Hippocampal formation (tissue), 2 donors: ENCODE measurements at places on chromosomes 1 and 21.

DNA sequence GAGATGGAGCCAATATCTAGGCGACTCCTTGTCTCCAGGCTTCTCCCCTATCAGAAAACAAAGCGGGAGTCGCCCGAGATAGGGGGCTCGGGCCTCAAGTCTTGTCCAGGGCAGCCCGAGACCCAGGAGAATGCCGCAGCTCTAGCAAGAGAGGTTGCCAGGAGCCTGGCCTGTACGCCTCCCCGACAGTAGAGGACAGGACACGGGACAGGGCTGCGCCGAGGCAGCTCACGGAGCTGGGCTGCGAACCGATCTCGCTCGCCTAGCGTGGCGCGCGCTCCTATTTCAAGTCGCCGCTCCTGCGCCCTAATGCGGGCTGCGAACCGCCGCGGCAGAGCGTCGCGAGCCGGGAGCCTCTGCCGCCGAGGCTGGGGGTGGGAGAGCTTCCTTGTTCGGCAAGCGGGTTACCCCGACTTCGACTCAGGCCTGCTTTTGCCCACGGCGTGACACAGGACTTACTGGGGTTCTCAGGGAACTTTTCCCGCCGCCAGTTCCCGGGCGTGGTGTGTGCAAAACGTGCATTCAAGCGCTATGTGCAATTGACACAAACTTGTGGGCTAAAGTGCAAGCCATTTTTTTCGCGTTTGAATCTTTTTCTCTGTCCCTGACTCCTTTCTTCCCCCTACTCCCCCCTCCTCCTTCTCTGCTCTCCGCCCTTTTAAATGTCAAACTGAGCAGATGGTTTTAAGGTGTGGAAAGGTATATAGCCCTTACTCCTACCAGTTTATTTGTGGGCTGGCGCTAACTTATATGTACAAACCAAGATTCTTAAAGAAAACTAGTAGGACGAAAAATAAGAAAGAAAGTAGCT, 2.4 kb upstream of the PROX1 start:
- DNase-seq, result no peak

DNA sequence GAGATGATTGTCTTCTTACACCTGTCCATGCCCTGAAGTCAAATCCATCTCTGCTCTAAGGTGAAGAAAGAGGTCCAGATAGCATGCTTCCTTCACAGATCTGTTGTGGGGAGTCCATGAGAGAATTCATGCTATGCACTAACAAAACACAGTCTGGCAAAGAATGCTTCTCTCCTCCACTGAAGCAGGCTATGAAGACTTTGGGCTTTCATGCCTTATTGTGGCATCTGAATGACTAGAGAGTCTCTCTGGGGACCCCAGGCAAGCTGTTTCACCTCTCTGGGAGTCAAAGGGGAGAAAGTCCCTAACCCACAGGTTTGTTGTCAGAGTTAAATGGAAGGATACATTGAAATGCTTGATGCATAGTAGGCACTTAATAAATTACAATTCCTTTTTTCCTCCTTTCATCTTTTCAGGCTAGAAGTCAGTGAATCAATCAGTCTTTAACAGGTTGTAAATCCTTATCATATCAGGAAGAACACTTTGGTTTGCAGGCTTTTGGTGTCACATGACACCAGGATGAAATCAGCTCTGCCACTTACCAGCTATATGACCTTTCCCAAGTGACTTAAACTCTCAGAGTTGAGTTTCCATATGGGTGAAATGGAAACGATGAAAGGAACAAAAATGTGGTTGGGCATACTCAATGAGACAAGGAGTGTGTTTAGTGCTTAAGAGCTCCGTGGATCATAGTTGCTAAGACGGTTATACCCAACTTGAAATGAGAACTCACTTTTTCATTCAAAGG, 200.1 kb upstream of the DAB1 start:
- DNase-seq, result no peak

- DNase-seq, result no peak
These were observed 131.4 kb upstream of the RAB4A start for GRCh38 chr1:229139331-229140118.

DNA sequence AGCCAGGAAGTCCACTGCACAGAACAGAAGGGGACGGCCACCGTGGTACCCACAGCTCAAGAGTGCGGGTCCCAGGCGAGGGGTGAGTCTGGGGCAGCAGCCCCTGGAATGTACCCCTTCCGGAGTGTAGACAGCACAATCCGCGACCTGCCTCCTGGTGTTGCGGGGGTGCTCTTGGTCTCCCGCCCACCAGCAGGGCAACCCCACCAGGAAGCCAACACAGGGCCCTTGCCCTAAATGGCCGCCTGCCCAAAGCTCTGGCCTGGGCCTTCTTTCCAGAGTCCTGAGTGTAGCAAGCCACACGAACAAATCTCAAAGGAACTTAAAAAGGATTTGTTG, 1.1 kb upstream of the SLC19A1 start:
- DNase-seq, result no peak

DNA sequence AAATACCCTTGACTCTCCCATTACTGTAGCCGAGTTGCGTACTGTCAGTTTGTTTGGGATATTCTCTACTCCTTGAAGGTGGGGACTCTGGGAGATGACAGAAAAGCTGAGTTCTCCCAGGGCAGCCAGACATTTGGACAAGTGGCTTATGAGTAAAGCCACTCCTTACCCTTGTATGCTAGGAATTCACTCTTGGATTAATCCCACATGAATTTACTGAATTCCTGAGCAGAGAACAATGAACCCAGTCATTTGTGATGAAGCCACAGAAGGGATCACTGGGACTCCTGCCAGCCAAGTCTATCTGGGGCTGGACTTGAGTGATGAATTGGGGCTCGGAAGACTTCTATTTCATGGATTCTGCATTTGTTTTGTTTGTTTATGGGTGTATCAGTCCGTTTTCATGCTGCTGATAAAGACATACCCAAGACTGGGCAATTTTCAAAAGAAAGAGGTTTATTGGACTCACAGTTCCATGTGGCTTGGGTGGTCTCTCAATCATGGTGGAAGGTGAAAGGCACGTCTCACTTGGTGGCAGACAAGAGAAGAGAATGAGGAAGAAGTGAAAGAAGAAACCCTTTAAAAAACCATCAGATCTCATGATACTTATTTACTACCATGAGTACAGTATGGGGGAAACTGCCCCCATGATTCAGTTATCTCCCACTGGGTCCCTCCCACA, 25.1 kb downstream of the C1orf116 start:
- no peak for DNase-seq

GRCh38 chr1:111656086-111657017, 36.8 kb downstream of the RAP1A start:
- peak; percentile 5 for DNase-seq

- no peak for DNase-seq
These were observed at the start of gene SH2D2A for GRCh38 chr1:156816561-156817328. Gene SH2D2A (minus strand): TSS chr1:156816848. CDS start chr1:156816708, 140 bp downstream.

DNA sequence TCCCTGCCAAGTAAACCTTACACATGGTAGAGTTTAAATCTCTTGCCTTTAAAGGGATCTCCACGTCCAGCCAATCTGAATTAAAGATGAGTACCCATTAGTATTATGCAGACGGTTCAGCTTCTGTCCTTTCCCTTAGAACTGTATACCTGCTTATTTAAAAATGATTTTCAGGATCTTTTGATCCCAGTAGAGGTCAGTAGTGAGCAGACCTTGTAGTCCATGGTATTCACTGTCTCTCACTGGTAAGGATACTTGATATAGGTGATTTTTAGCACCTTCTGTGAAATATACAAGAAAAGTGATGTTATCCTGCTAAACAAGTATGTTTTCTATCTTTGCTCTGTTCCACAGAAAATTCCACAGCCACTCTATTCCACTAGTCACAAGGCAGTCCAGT, 1211.6 kb upstream of the ADGRL4 start:
- no peak for DNase-seq

- DNase-seq, result no peak
These were observed 8.7 kb downstream of the SMG7 start for GRCh38 chr1:183480971-183481441.

- no peak for DNase-seq
These were observed 19.6 kb upstream of the CLCA4 start for GRCh38 chr1:86527306-86527705.

DNA sequence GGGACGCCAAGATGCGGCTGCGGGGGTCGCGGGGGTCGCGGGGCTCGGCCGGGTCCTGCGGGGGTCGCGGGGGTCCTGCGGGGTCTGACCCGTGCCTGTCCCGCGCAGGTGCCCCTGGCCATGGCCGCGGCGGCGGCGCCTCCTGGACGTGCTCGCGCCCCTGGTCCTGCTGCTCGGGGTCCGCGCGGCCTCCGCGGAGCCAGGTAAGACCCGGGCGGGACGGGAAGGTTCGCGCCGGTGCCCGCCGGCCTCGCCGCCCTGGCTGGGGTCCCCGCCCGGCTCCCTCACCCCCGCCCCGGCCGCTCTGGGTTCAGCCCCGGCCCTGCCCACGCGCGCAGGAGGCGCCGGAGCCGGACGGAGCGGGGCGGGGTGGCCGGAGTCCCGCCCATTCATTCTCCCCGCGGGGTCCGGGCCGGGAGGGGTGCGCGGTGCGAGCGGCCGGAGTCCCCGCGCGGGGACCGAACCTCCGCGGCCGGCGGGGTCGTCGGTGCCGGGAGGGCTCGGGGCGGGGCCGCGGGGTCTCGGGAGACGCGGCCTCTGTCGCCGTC, 380 bp downstream of the COL18A1 start:
- no peak for DNase-seq

DNA sequence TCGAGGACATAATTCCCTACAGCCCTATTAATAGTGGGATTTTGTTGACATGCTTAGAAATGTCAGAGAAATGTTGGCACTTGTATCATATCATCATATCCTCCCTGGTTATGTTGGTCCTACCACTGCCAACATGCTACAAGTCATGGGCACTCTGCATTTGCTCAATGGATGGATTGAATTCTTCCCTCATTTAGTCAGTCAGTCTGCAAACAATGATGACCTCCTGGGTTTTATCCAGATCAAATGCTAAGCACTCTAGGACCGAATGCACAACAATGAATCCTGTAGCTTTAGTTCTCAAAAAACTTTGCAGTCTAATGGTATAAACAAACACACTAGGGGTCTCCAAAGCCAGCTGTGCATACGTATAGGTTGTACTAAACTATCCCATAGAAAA, 357.2 kb upstream of the DPYD start:
- no peak for DNase-seq

DNA sequence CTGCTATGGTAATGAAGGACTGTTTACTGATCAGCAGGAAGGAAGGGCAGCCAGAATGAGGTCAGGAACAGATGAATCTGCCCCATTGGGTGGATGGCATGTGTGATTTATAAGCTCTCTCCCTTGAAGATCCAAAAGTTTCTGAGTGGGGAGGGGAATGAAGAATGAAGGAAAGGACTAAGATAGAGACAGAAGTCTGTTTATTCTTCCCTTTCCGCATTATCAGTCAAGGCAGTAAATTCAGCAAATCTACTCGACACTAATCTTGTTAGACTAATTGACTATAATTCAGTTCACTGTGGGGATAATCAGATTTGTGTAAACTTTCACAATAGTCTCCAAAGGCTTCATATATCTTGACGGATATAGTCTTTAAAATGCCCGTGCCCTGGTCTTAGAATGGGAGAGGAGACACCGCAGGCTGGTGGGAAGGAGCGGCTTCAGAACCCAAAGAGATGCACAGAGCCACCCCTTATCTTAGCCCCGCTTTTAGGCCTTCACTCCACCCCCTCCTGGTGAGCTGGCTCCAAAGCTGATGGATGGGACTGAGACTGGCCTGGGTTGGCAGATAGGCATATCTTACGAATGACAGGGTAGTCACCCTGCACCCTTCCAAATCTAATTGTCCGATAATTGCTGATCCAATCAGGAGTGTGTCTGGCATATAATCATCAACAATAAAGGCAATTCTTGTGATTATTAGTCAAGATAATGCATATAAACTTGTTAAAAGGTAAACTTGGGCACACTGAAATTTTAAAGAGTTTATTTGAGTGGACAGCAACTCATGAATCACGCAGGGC, 76.0 kb upstream of the PPM1J start:
- DNase-seq, result no peak

- peak; percentile 85 for DNase-seq
These were observed 7.2 kb upstream of the SEMA4A start for GRCh38 chr1:156146020-156146768.

DNA sequence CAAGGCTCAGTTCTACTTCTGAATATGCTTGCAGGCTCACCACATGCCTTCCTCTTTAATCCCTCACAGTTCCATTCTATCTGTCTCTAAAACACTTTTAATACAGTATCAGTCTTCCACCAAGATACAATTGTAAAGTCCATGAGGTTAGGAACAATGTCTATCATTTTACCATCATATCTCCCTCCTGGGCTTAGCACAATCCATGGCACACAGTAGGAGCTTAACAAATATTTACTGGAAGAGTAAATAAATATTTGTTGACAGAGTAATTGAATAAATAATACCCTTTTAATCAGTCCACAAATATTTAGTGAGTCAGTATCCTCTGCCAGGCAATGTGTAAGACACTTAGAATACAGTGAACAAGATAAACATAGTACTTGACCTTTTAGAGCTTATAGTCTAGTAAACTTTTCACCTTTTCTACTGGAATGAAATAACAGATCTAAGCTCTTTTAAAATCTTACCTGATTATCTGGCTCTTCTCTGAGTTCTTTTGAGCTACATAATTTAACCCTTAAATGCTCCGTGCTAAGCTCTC, 12.7 kb upstream of the GADD45A start:
- DNase-seq, result no peak

- DNase-seq, result no peak
These were observed 56.0 kb downstream of the SASS6 start for GRCh38 chr1:100076744-100077143.

DNA sequence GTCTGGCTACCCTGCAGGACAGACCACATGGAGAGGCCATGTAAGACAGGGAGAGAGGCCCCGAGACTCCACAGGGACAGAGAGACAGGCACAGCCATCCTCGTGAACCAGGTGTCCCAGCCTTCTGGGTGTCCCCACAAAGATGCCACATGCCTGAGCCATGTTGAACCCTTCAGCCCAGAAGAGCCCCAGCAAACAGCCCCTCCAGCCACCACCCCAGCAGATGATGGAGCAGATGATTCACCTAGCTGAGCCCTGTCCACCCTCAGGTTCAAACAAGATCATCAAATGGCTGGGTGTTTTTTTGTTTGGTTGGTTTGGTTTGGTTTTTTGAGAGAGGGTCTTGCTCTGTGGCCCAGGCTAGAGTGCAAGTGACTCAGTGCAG, 78.7 kb downstream of the DHRS3 start:
- no peak for DNase-seq

DNA sequence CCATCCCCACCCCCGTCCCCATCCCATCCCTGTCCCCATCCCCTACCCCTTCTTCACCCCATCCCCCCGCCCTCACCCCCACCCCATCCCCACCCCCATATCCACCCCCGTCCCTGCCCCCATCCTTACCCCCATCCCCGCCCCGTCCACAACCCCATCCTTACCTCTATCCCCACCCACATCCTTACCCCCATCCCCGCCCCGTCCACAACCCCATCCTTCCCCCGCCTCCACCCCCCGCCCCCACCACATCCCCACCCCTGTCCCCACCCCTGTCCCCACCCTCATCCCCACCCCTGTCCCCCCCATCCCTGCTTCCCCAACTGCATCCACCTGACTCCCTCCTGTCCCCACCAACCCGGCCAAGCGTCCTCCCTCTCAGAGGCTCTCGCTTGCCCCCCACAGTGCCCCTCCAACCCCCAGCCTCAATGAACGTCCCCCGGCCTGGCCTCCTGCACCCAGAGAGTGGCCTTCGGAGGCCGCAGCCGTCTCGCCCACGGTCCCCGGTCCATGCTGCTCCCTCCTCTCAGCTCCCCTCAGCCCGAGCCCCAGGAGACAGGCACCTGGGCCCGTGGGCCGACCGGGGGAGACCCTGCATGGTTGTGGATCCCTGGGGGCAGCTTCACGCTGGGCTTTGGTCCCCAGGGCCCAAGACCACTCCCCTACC, 25.5 kb upstream of the C1orf159 start:
- DNase-seq, result no peak
